Kidney glomerular epithelial cell (primary cell): ENCODE measurements at places on chromosomes 5 and 9.

DNA sequence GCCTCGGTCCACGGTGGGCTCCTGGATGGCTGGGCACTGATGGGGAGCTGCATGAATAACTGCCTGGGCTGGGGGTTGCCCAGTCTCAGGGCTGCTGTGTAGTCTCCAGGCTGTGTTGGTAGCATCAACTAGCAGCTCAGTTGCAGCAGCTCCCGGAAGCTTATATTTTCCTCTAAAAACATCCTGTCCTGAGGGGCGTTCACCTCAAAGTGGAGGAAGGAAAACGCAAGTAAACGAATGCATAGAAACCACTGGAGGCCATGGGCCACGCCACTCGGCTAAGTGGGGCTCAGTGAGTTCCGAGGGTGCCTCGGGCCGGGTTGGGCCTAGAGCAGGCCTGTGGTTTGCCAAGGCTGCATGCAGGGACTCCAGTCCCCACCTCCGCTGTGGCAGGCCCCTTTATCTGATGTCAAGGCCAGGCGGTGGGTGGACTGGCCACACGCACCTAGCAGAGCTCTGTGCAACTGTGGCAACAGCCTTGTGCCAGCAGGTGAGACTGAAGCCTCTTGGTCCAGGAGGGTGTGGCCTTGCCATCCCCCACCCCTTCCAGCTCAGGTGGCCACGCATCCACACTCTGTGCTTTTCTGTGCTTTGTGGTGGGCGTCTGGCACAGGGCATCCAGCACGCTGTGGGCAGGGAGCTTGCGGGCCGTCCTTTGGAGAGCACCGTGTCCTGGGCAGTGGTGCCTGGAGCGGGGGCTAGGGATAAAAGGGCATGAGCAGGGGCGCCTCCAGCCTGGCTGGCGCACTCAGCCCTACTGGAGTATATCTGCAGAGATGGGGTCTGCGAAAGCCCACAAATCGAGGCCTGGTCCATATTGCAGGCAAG, 15.1 kb downstream of the TCF7 start:
- no peak for DNase-seq

- peak; percentile 34 for DNase-seq
Measured at GRCh38 chr9:100011062-100011681, 87.6 kb downstream of the ERP44 start.

DNA sequence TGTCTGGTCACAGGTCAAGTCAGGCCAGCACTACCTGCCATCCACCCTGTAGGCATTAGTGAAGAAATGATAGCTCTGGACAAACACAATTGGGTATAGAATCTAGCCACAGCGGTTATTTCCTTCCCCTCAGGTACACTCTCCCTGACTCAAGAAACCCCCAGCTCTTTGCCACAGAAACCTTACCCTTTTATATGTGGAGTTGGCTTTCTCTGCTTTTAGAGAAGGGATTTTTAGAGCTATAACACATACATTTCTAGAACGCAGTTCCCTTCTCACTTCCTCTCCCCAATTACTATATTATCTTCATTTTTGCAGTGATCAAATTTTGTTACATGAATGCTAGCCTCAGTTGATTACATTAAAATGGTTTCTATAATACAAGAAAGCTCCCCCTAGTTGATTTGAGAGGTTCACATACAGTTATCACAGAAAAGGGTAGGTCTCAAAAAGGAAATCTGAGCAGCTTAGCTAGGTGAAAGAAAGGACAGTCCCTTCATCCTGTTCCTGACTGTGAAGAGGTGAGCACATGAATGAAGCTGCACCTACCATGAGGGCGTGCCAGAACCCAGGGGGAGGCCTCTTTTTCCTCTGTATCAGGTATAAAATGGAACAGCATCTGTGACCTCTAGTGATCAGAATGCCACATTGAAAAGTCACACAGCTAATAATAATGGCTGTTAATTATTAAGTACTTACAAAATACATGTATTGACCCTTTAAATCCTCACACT, 425.6 kb downstream of the KIAA0825 start:
- DNase-seq = no peak

DNA sequence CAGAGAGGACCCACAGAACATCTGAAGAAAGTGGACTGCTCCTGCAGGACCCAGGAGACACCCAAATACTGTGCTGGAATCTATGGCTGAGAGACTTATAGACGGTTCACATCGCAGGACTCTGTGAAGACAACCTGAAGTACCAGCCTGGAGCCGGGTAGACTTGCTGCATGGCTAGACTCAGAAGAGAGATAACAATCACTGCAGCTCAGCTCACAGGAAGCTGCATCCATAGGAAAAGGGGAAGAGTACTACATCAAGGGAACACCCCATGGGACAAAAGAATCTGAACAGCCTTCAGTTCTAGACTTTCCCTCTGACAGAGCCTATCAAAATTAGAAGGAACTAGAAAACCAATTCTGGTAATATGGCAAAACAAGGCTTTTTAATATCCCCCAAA, 26.5 kb upstream of the TRIM36 start:
- no peak for DNase-seq

- no peak for DNase-seq
Measured at GRCh38 chr9:110109333-110110092, 98.4 kb downstream of the C9orf152 start.

GRCh38 chr5:33379757-33380156, 61.0 kb upstream of the TARS1 start:
- DNase-seq = no peak

DNA sequence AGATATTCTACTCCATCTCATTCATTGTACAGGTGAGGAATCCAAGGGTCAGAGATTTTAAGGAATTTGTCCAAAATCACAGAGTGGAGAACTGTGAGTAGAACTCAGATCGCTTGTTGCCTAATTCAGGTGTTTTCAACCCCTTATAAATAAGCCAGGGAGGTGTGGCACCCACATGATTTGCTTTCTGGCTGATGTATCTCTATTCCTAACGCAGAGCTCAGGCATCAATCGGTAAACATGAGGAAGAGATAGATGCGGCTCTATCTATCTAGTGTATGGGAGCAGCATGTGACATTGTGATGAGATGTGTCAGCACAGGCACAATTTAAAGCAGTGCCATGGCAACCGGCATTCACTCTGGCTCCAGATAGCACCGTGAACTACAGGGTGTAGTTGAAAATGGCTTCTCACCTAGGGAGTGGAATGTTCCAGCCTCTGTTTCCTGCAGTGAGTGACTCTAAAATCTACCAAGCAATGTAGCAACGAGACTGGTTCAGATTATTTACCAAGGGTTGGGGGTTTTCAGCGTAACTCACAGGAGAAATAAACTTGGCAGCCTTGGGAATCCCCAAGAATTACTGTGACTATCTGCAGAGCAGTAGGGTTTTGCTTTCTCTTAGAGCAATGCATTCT, 53.4 kb upstream of the SUB1 start:
- peak; percentile 24 for DNase-seq

- DNase-seq = no peak
Measured at GRCh38 chr5:140632366-140633020, 482 bp downstream of the CD14 start.

DNA sequence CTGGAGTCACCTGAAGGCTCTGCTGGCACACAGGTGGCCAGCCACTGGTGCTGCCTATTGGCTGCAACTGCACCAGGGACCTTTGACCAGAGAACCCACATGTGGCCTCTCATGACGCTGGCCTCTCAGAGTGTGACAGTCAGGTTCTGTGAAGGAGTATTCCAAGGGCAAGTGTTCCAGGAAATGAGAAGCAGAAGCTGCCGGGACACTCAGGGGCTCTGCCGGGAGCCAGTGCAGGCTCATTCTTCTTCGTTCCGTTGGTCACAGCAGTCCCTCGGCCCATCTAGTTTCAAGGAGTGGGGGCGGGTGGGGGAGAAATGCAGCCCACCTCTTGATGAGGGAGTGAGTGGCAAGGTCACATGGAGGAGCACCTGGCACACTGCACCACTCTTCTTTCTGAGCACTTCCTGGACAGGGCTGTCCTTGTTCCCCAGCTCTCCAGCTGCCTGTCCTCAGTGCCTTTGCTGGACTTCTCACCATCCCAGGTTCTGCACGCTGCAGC, 237.5 kb downstream of the GADD45G start:
- DNase-seq = no peak

DNA sequence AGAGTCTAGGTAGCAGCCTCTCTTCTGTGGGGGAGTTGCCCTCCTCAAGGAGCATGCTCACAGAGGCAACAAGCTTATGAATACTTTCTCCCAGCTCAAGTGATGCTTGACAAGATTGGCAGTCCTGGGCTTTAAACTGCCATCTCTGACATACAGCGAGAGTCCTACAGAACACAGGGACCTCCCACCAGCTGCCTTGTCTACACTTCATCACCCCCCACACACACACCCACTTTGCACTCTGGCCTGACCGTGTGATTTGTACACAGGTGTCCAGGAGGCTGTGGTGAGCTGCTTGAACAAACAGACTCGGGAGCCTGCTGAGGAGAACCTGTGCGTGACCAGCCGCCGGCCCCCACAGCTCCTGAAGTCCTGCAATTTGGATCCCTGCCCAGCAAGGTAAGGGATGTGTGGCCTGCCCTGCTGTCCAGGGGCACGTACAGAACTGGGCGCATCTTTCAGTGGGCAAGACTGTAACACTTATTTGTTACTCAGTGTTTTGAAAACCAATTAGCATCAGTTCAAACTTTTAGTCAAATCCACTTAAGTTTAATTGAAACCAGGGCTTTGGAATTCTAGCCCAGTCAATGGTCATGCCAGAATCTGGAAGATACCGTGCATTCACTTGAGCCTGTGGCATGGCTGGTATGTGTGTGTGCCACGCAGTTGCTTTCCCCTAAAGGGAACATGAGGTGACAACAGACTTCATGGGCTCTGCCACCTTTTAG, 247.5 kb downstream of the ADAMTSL1 start:
- DNase-seq = peak; percentile 60

GRCh38 chr5:176481711-176482110, 33.5 kb downstream of the FAF2 start:
- DNase-seq = no peak

DNA sequence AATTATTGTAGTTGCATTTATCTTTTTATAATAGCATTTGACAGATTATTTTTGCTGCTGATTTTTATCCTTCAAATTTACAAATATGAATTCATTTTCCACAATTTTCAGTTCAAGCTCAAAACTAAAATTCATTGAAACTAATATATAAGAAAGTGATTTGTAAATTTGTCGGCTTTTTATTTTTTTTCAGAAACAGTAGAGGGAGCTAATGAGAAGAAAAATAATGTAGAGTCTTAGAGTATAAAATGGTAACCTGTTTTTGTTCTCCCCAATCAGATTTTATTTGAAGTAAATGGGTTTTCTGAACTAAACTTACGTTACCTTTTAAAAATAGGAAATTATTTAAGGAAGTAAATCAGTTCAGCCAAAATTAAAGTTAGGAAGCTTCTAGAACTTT, 19.2 kb downstream of the PRRC1 start:
- DNase-seq = peak; percentile 17

- DNase-seq = no peak
Measured at GRCh38 chr5:56670916-56671315, 144.4 kb upstream of the MAP3K1 start.

DNA sequence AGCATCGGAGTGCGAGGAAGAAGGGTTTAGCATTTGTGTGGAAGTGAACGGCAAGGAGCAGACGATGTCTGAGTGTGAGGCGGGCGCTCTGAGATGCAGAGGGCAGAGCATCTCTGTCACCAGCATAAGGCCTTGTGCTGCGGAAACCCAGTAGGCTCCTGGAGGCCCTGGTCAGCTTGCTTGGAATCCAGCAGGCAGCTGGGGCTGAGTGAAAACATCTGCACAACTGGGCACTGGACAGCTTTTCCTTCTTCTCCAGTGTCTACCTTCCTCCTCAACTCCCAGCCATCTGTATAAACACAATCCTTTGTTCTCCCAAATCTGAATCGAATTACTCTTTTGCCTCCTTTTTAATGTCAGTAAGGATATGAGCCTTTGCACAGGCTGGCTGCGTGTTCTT, 72.1 kb downstream of the C7 start:
- no peak for DNase-seq

DNA sequence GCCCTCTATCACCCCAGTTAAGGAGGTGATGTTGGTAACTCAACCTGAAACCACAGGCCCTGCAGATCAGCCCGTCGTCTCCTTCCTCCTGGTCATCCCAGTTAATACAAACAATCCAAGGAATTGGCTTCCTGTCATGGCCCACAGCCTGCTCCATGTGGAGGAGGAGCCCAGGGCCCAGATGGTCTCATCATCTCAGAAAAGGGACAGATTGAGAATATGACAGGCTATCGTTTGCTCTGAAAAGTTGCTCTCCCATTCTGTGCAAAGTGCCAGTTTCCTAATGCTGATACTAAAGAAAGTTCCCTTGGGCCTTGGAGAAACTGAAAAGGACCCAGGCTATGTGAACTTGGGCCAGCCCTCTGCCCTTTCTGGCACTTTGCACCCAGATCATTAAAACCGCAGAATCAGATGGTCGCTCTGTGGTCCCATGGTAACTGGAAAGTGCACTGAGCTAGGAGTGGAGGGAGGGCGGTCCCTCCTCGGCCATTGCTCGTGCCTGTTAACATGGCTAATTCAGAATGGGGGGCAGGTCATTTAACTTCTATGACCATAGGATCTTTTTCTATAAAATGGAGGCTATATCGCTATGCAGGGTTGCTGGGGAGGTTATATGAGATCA, 675 bp upstream of the SPAAR start:
- DNase-seq = no peak

GRCh38 chr5:132184588-132184987, 43.1 kb downstream of the P4HA2 start:
- no peak for DNase-seq

DNA sequence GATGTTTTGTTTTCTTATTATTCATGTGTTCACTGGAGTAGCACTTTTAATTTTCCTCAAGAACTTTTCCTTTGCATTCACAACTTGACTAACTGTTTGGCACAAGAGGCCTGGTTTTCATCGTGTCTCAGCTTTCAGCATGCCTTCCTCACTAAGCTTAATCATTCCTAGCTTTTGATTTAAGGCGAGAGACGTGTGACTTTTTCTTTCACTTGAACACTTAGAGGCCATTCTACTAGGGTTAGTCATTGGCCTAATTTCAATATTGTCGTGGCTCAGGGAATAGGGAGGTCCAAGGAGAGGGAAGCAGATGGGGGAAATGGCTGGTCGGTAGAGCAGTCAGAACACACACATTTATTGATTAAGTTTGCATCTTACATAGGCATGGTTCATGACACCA, 94.0 kb downstream of the ZNF462 start:
- DNase-seq = peak; percentile 60

DNA sequence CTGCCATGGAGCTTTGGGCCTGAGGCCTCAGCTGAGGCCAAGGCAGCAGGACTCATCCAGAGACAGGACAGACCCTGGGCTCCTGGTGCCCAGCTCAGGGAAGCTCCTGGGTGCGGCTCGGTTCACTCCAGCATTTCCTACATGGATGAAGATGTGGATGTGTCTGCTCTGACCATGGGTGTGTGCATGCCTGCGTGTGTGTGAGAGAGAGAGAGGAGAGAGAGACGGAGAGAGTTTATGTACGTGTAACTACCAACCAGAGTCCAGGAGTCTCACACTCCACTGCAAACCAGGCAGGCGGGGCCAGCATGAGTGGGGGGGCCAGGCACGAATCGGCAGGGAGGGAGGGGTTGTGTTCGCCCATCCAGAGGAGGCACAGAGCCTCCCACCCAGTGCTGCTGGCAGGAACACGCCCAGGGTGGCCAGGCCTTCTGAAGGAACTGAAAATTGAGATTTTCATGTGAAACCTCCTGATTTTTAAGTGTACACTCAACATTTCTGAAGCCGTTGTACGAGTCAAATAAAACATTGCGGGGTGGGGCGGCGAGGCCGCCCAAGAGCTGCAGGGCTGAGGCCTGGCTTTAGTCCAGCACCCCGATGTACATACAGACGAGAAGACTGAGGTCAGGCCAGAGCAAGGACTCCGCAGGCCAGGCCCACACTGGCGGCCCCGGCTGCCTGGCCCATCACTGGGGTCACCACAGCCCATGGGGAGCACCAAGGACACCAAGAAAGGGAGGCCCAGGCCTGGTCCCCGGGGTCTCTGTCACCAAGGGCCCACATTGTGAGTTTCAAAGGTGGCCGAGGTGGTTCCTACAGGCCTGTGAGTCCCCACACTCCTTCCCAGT, 88.7 kb downstream of the ADAMTS2 start:
- no peak for DNase-seq
